ENCODE measurements at places on chromosomes 2 and 18.

DNA sequence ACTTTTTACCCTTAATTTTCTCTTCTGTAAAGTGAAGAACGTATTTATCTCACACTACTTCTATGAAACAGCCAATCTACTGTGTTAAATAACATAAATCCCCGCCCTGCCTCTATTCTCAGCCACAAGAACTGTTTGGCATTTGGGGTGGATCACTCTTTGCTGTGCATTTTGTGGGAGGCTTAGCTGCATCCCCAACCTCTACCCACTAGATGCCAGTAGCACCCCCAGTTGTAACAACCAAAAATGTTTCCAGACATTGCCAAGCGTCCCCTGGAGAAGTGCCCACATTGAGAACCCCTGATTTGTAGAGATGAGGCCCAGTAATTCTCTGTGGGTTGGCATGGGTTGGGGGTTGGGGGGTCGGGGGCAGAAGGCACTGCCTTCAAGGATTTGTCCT, 94.7 kb upstream of the BOD1L2 start:
- DNase-seq, result no peak

DNA sequence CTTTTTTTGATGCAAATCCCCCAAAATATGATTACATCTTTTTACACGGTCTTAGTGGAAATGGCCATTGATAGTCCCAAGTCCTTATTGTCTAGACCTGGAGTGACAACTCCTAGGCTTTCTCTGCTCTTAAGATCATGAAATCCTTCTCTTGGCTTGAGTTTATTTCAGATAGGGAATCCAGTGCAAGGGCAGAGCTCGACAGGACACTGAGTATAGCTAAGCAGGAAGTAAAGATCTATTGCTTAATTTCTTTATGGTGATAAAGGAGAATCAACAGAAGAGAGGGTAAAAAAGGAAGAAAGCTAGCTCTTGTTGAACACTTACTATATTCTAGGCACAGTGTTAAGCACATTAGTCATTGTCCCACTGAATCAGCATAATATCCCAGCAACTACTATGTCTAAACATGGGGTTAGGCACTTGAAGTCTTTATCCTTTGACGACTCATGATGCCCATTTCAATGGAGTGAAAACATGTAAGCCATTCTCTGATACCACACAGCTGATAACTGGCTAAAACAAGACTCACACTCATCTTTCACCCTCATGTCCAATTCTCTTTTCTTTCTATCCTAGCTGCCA, 74.1 kb upstream of the LRATD1 start:
- DNase-seq, result no peak

- no peak for DNase-seq
Observed at GRCh38 chr18:66473882-66474281, 130.0 kb downstream of the CDH19 start.

DNA sequence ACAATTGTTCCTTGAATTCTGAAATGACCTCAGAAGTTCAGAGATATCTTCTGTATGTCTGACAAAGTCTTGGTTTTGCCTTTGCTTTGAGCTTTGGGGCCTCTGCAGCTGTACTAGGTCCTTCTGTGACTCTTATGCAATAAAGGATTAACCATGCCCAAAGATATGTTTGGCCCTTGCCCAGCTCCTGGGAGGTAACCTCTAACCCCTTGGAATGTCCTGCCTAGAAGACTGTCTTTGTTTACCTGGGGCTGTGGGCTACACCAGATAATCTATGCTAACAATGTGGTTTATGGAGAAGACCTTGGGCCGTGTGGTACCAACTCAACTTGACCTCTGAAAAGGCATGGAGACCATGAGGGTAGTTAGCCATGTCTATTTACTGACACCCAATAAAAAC, 140.9 kb upstream of the CAPN13 start:
- no peak for DNase-seq

DNA sequence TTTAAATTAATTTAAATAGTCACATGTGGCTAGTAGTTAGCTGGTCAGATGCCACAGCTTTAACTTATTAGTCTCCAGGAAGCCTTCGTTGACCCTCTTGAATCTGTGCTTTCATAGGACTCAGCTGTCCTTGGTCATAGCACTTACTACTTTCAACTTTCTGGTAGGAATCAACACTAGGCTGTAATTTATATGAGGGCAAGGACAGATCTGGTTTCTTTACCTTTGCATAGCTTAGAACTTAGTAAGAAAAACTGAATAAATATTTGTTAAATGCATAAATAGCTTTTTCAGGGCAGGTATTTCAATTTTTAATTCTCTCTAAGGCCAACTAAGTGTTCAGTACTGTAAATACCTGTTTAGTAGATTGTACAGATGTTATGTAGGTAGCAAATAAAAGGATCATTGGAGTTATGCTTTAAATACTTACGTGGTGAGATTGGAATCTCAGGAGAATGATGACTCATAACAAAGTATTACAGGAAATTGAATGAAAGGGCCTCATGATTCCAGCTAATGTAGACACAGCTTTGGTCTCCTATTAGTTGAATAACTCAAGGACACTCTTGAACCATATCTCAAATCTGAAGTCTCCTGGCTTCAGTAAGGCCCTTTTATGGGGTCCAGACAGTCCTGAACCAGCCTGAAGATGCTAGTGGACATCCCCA, 2.6 kb downstream of the CLIP4 start:
- no peak for DNase-seq

DNA sequence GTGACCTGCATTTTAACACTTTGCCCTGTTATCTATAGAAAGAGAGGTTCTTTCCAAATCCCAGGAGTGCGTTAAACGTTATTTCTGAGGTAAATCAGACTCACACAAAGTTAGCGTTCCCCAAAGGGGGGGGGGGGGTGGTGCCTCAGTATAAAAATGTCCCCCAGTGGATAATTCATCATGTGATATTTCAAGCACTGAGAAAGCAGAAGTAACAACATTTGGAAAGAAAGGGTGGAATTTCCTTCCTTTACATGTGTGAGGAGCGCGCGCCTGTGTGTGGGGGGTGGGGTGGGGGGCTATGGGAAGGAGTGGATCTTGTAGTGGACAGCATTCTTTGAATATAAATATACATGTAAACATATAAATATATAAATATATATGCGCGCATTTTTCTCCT, 630.9 kb downstream of the NYAP2 start:
- DNase-seq, result no peak

- no peak for DNase-seq
Observed at GRCh38 chr18:62715436-62715758, at the start of gene PHLPP1. TSS of gene PHLPP1 (plus strand) at chr18:62715541. CDS start at chr18:62715684, 143 bp downstream.

GRCh38 chr2:46717344-46718121, 198.1 kb downstream of the MCFD2 start:
- no peak for DNase-seq
